ENCODE measurements at places on chromosomes 1 and 21. TPM values are rescaled to one million over a fixed set of nuclear protein-coding genes. Genes with fewer than 3 reads are reported as not detected.

- DNase-seq, result no peak
Measured at GRCh38 chr1:33072707-33073106, 8.2 kb upstream of the AZIN2 start.

DNA sequence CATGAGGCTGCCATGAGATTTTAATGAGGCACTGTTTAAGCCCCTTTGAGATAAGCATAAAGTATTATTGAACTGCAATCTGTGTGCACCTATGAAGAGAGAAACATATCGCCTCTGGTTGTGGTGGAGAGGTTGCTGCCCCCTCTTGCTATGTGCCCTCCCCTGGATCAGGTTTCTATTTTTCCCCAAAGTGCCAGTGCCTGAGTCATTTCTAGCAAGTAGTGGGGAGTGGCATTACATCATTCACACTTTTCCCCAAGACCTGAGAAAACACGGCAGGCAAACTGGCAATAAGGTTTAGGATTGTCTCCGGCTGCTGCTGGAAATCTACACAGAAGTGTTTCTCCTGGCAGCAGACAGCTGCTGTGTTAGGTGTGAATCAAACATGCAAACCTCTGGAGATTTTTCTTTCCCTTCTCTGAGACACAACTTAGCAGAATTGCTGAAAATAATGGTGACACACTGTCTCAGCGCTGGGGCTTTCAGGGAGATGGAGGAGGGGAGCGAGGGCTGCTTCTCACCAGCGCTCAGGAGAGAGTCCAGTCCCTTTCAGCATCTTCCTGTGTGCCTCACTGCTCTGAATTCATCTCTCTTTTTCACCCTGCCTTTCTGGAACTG, 13.7 kb upstream of the RGS16 start:
- DNase-seq, result peak; percentile 38

DNA sequence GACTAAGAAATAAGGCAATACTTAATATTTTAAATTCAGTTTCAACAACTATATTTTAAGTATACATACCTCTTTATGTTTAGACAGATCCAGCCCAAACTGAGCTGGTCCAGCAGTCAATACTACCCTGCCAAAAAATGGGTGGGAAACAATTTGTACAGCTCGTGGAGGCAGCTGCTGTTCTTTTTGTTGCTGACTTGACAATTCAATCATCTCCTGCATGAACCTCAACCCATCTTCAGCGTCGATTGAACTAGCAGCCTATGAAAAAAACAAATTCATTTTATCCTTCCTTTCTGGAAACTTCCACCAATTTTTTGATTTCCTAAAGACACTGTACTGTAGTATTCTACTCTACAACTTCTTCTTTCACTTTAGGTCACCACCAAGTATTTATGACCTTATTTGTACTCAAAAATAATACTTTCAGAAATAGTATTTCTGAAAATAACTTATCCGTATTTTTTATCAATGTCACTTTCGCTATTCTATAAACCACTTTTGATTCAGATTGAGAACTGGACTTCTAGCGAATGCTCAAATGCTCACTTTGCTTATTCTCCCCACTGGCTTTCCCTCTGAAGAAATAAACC, 46.5 kb downstream of the EDEM3 start:
- no peak for DNase-seq

GRCh38 chr1:176575991-176576390, 113.0 kb downstream of the PAPPA2 start:
- DNase-seq, result no peak

DNA sequence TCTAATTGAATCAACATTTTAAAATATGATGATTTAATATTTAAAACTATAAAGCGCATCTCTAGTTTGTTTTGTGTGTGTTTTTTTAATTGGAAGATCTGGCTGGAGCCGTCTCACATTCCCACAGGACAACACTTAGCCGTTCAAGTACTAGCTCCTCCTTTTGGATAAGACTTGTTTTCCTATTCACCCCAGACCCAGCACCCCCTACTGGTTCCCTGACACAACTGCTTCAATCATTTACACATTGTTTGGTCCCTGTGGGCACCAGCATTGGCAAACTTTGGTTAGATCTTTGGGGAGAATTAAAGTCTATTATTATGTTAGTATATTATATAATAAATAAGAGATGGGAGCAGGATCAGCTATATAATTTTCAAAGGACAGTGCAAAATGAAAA, 34.5 kb downstream of the TYW3 start:
- no peak for DNase-seq

DNA sequence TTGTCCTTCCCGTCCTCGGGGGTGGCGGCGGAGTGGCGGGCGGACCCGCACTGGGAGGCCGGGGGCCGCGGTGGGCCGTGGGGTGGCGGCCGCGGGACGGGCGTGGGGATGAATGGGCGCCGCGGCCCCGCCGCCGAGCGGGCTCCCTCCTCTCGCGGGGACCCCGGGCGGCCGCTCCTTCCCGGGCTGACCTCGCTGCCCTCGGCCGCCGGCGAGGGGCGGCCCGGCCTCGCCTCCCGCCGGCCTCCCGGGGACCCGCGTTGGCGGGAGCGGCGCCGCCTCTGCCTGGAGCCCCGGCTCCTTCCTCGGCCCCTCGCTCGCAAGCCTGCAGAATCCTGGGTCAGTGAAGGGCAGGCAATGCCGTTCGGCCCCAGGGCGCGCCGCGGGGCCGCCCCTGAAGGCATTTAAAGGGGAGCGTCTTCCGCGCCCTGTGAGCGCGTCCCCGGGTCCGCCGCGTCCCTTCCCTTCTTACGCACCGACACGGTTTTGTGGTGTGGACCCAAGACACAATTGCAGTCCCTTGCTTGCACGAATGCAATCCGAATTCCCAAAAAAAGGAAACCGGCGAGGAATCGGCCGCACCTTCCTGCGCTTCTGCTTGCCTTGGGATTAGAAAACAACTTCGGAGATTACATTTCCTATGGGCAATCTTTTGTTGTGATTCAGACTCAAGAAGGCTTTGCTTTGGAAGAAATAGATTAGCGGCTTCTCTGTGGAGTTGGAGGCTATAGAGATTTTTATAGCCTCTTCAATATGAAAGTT, 776 bp downstream of the ITSN1 start:
- no peak for DNase-seq

- DNase-seq, result no peak
Measured at GRCh38 chr1:27348861-27349783, 7.3 kb downstream of the SYTL1 start.

DNA sequence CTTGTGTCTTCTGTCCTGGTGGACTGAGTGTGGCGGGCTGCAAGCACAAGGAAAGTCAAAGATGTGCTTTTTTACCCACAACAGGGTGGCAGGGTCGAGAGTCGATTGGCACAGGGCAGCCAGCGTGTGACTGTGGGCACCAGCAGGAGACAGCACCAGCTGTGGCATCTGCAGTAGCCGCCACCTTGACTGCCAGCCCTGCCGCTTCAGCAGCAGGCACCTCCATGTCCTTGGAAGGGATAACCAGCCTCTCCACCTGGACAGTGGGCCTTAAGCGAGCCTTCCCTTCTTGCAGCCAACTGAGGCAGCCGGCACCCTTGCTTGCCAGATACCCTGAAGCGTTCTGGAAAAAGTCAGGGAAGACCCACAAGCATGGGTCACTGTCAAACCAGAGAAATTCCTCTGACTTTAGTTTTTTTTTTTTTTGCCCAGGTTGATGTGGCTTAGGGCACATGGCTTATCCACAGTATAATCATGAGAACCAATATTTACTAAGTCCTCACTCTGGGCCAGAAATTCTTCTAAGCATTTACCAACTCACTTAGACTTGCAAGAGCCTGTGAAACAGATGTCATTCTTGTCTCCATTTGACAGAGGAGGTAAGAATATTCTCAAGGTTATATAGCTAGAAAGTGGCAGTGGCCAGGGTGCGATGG, 30.1 kb upstream of the PTGFRN start:
- DNase-seq, result no peak

- DNase-seq, result no peak
Measured at GRCh38 chr1:18673976-18674375, 43.3 kb downstream of the PAX7 start.

DNA sequence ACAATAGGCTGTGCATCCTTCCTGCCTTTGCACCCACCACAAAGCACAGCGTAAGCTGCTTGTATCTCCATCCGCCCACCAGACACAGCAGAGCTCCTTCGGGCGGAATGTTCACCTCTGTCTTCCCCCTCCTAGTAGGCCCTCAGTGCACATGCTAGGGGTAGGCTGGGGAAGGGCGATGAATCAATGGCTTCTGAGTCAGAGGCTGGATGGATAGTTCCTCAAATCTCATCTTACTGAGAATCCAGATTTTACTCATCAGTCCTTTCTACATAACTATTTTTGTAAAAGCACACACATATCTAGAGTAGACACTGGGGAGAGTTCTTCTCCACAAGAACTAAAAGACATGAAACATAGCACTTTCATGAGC, 73.8 kb downstream of the BCAR3 start:
- DNase-seq, result no peak

GRCh38 chr1:213871179-213871578, 116.6 kb upstream of the PROX1 start:
- no peak for DNase-seq

DNA sequence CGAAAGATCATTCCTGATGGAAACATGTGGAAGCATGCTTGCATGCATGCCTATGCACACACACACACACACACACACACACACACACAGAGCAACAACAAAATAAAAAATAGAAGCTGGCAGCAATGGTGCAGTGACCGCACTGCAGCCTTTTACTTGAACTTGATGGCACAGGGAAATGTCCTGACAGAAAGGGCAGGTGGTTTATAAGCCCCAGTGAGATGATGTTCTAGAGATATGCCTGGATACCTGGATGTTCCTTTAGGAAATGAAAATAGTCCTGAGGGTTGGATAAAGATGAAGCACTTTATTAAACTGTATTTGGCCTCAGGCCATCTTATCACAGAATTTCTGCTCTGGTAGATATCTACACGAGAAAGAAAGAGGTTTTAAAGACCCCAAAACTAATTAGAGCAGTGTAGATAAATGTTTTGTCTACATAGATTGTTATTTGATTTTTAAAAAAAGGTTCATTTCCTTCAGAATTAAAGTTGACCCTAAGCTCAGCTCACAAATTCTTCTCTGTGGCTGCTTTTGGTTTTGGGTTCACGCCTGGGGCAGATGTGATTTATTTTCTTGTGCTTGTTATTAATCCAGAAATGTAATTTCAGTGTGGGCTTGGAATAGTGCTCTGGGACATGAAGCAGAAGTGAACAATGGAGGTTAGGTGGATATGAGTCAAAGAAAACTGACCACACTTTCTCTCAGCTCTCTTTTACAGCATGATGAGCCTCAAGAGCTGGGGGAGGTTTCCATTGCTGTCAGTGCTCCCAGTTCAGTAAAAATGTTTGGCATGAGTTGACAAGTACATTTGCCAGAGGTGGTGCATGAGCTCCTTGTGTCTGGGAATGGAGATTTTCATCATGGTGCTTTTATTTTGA, 22.9 kb downstream of the ADAM30 start:
- peak; percentile 53 for DNase-seq

DNA sequence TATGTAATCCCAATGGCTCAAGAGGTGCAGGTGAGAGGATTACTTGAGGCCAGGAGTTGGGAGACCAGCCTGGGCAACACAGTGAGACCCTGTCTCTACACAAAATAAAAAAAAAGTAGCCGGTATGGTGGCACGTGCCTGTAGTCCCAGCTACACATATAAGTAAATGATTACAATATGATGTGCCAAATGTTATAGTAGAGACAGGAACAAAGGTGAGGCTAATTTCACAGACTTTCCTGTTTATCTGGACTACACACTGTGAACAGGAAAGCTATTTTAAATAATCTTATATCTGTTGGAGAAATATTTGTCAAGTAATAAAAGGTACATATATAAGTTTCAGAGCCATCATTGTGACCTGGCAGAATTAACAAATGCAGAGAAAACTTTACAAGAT, 77.7 kb downstream of the UROD start:
- no peak for DNase-seq

DNA sequence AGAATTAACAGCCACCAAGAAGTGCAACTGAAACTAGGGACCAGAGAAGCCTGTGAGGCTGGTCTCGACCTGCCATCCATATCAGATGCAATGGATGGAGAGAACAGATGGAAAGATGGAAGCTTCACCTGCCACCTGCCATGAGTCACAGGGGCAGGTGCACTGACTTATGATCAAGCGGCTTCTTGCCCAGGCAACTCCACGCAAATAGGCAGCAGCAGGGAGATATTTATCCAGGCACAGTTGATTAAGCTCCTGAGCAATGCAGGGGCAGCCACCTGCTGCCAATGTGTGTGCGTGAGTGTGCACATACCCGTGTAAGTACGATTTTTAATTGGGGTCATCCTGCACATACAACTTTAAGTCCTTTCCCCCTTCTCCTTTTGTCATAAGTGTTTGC, 174.2 kb downstream of the PTPRU start:
- DNase-seq, result no peak

- no peak for DNase-seq
Measured at GRCh38 chr1:232372841-232373440, 257.0 kb downstream of the SIPA1L2 start.

- DNase-seq, result no peak
Measured at GRCh38 chr1:151713044-151713443, 3.6 kb downstream of the CELF3 start.

DNA sequence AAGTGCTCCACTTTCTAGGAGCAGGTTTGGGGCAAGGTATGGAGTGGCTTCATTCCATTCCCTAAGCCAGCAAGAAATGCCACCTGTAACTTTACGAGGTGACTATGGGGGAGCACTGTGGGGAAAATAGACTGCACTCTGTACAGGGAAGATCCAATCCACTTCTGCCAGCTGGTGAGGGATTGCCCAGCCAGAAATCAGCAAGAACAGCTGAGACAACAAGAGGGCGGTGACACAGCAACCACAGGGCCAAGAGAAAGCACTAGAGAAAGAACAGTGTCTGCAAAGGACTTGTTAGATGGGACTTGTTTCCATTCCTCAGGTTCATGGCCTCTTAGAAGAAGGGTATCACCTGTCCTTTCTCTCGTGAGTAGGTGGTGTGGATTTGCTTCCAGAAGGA, 19.6 kb downstream of the CAPN8 start:
- DNase-seq, result no peak

GRCh38 chr21:40696246-40696645, 150.7 kb downstream of the DSCAM start:
- DNase-seq, result no peak

- no peak for DNase-seq
Measured at GRCh38 chr1:29100487-29100886, 23.2 kb downstream of the TMEM200B start.

GRCh38 chr1:42876009-42876408, 29.6 kb downstream of the ZNF691 start:
- no peak for DNase-seq

DNA sequence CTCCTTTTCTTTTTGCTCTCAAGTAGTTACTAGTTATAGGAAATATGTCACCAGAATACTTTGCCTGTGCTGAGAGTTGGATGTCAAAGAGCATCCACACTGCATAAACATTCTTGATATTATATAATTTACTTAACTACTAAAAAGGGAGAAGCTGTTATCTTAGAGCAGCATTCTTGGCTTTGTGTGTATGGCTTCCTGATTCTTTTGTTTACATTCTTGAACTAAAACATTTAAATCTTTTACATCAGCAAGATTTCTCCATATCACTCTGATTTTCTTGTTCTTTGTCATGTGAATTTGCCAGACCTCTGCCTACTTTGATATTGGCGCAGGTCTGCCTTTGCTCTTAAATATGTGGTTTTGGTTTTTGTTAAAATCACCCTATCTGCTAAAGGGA, 48.8 kb downstream of the SUCO start:
- DNase-seq, result no peak

TRABD2B gene
- 0.92 TPM for total RNA-seq

AMY2A gene
- total RNA-seq, result not detected

GBP6 gene
- 0.21 TPM for total RNA-seq

LMOD1 gene
- total RNA-seq, result under 0.01 TPM

UBE4B gene
- total RNA-seq, result 45.0 TPM

FTCD gene
- total RNA-seq, result not detected

SCMH1 gene
- total RNA-seq, result 38.1 TPM

COL24A1 gene
- 0.21 TPM for total RNA-seq

All from kidney epithelial cell (primary cell).